G401 (cell line): ENCODE measurements at places on chromosomes 13 and 19. TPM values are rescaled to one million over a fixed set of nuclear protein-coding genes. Genes with fewer than 3 reads are reported as not detected.

The ZNF799 gene
- 4.6 and 7.4 TPM in 2 replicates for total RNA-seq

The ZNF433 gene
- total RNA-seq: 0.43 TPM in 1 of 2 replicates, not detected in the other

The PRTN3 gene
- total RNA-seq: 2.3 TPM in 1 of 2 replicates, not detected in the other

The ZNF135 gene
- total RNA-seq: 0.06 TPM in 1 of 2 replicates, not detected in the other

The RLN3 gene
- not detected in 2 replicates for total RNA-seq

The C13orf46 gene
- not detected in 2 replicates for total RNA-seq

The BRME1 gene
- 2.9 and 6.6 TPM in 2 replicates for total RNA-seq

The MUC16 gene
- total RNA-seq: not detected in 2 replicates

The WDR87 gene
- total RNA-seq: not detected in 2 replicates

The OR4F17 gene
- total RNA-seq: not detected in 2 replicates

The ICAM3 gene
- 21.8 and 23.8 TPM in 2 replicates for total RNA-seq

The CLEC17A gene
- not detected in 2 replicates for total RNA-seq

The PABPC3 gene
- 0.12 and 0.24 TPM in 2 replicates for total RNA-seq

The ZNF235 gene
- 4.2 and 8.6 TPM in 2 replicates for total RNA-seq

The ATP13A1 gene
- 36.0 and 48.0 TPM in 2 replicates for total RNA-seq

The RCBTB1 gene
- total RNA-seq: 15.4 and 28.2 TPM in 2 replicates

The GPALPP1 gene
- total RNA-seq: 26.4 and 37.0 TPM in 2 replicates
